GM13977 (cell line): ENCODE measurements at places on chromosomes 6 and 20.

DNA sequence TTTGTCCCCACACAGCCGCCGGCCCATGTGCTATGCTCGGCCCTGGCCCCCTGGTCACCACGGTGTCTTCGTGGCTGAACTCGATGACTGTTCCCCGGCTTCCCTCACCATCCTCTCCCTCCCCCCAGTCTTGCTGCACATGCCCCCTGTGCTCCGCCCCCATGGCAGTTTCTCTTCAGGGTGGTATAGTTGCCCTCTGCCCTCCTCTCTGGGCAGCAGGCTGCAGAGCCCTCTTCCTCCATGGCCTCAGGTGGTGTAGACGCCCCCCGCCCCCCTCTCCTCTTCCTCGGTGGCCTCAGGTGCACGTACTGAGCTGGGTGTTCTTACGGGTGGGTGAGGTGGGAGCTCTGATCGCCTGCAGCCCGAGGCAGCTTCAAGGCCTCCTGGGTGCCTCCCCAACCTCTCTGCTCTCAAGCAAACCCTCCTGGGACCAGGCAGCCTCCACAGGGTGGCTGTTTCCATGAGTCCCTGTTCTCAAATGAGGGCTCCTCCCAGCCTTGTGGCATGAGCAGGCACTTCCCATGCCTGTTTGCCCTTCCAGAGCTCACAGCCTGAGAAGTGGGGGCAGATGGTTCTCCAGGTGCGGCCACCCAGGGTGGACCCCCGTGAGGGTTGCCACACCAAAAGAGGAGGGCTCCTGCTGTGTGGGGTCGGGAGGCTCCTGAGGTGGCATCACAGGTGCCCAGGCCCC lies 24.8 kb downstream of the COL20A1 start:
- DNase-seq: no peak

DNA sequence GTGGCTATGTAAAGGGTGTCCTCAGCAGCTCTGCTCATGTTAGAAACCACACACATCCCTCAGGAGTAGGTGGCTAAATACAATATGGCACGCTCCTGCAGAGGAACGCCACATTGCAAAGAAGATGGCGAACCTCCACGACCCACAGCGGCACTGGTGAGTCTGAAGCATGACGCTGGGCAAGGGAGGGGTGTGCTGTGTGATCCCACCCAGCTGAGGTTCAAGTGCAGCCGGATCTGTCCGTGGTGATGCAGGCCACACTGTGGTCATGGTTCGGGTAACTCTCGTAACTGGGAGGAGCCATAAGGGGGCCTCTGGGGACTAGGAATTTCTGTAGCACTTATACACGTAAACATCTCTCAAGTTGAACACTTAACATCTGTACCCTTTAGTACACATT lies 23.4 kb upstream of the APMAP start:
- no peak for DNase-seq

DNA sequence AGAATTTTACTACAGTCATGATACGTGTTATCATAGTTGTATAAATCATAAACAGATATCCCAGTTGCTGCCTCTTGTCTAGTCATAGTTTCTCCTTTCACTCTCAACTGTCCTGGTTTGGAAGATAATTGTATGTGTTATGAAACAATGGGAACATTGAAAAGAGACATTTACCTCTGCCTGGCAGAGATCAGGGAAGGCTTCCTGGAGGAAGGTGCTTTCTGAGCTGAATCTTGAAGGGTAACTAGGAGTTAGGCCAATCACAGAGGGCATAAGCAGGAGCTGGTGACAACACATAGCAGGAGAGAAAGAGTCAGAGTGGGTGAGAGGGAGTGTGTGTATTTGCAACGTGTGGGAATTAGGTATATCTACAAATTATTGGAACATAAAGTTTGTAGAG lies 5.4 kb downstream of the ASXL1 start:
- no peak for DNase-seq

GRCh38 chr6:105250533-105250932 lies 70.7 kb upstream of the POPDC3 start:
- no peak for DNase-seq

DNA sequence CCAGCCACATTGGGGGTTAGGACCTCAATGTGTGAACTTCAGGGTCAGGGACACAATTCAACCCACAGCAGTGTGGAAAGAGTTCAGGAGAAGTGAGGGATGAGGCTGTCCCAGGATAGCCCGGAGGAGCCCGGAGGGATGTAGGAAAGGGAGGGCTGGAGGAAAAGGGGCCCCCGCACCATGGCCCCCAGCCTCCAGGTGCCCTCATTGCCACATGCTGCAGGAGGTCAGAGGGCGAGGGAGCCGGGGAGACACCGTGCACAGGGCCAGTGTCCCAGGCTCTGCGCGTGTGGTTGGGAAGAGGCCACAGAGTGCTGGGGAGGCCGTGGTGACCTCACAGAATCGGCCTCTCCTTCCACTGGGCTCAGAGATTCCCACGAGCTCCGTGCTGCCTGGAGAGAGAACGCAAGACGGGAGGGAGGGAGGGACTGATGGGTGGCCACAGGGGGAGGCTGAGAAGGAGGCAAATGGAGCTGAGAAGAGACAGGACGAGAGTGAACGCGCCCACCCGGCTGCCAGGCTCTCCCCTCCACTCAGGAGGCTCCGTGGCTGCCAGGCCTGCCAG lies 215.1 kb downstream of the DLL1 start:
- DNase-seq: no peak

- no peak for DNase-seq
These were observed 114.2 kb downstream of the PSMB1 start for GRCh38 chr6:170438861-170439260.

DNA sequence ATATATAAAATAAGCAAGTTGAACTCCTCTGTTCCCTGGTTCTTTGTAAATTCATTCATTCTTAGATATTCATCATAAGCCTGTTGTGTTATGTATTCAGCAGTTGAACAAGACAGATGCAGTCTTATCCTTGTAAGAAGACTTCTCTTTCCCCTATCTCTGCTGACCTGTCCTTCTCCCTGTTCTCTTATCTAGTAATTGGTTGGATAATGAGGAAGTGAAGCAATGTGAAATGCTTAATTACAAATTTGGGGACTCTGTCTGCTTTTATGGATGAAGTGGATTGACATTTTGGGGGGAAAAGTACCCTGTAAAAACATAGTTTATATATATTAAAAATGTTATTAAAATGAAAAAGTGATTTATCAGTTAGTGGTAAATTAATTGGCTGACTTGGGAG lies 37.0 kb downstream of the CDKAL1 start:
- no peak for DNase-seq

DNA sequence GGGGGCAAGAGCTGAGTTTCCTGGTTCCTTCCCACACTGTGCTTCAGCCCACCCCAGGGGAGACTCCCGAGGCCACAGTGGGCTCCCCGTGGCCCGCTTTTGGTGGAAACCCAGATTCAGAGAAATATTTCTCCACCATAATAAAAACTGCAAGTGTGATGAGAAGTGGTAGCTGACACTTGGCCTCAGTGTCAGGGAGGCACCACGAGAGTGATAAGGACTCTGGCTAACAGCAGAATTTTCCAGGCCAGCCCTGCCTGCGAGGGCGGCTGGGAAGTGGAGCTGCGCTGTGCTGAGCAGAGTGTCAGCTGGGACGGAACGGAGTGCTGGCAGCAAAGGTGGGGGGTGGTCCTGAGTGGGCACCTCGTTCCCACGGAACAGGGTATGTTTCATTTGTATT lies 22.5 kb downstream of the SPATA2 start:
- DNase-seq: no peak

- peak; percentile 64 for DNase-seq
These were observed 1.0 kb upstream of the RIPOR2 start for GRCh38 chr6:24936641-24937317.

DNA sequence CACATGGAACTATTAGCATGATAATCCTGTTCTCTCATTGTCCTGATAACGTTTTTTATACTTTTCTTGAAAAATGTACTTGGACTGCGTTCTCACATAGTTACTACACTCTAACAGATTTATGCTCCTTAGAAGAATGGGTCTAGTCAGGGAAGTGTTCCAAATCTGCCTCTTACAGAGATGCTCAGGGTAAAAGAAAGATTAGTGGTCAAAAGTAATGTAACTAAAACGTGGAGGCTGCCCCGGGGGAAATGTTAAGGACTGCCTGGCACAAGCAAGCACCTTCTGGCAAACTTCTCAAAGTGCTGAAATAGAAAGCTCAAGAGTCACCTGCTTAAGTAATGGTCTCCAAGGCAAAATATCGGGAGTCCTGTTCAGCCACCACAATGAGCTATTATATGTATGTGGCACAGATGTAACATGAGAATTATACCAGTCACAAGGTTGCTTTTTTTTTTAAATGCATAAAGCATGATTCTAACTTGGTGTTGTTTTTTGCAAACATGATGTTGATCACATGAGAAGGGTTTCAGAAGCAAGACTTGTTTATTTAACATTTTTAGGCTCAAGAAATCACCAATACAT lies 244.5 kb upstream of the JARID2 start:
- DNase-seq: no peak

DNA sequence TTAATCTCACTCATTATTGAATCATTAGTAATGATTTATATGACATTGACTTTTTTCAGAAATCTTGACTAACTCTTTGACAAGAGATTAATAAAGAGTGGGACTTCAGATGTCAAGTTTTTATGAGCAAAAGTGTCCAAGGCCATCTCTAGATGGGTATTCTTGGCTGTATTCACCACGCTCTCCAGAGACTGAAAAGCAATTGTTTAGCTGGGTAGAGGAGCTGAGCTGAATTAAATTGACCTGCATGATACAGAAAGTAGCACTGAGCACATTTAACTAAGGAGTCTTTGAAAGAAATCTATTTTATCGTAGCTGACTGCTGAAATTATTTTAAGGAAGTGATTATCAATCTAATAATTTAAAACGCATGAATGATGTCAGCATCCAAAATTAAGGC lies 89.4 kb downstream of the LINC00237 start:
- no peak for DNase-seq

GRCh38 chr6:116543149-116543548 lies 2.3 kb downstream of the TRAPPC3L start:
- DNase-seq: no peak

GRCh38 chr6:44682280-44682679 lies 294.8 kb downstream of the CDC5L start:
- no peak for DNase-seq

DNA sequence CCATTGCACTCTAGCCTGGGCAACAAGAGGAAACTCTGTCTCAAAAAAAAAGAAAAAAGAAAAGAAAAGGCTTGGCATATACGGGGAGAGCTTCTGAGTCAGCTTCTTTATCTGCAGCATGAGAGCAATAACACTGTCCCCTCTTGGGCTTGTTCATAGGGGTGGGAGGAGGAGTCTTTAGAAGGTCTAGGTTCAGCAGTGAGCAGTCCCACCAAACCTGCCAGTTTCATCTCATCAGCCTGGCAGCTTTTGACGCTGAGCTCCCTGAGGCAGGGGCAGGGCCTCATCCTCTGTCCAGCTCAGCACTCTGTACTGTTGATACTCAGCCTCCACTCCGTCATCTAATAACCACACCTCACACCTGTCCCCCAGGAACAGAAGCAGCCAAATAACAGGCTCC lies 5.6 kb upstream of the C6orf132 start:
- no peak for DNase-seq

DNA sequence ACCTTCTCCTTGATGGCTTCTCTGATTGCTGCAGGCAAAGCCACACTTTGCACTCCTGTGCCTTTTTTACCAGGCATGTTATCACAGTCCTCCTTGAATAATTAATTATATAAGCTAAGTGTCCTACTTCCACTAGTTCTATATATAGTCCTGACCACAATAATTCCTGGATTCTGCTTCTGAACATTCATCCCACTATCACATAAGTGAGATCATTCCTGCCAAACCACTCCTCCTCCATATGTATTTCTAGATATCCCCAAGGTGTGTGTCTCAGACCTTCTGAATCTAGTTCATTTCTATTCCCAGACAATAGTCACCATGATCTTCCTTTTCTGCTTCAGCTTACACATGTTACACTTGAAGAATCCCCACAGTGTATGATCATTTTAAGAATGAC lies 1237.5 kb upstream of the MAP3K7 start:
- no peak for DNase-seq

- no peak for DNase-seq
These were observed 221.9 kb downstream of the ADGRG6 start for GRCh38 chr6:142523515-142524375.
